Lower lobe of right lung (tissue), 2 donors: ENCODE measurements at places on chromosomes 2 and 18. TPM values are rescaled to one million over a fixed set of nuclear protein-coding genes. Genes with fewer than 3 reads are reported as not detected.

The UPP2 gene
- not detected for total RNA-seq

The CYP27C1 gene
- not detected for total RNA-seq

The GALNT14 gene
- 0.83 TPM for total RNA-seq

The MEP1B gene
- not detected for total RNA-seq

The TSPYL6 gene
- total RNA-seq = not detected

The LRRTM4 gene
- 0.77 TPM for total RNA-seq

The CHRNG gene
- not detected for total RNA-seq

The CACNB4 gene
- total RNA-seq = 17.3 TPM

The GREB1L gene
- 0.74 TPM for total RNA-seq

The TUBA4B gene
- total RNA-seq = 3.5 TPM

The IL18R1 gene
- 27.5 TPM for total RNA-seq

The PAIP2B gene
- total RNA-seq = 7.7 TPM

The OTOS gene
- not detected for total RNA-seq

The CRACDL gene
- 17.8 TPM for total RNA-seq

The LDLRAD4 gene
- total RNA-seq = 24.6 TPM

The GALNT3 gene
- total RNA-seq = 27.8 TPM
